ENCODE measurements at places on chromosomes 5 and 9.

DNA sequence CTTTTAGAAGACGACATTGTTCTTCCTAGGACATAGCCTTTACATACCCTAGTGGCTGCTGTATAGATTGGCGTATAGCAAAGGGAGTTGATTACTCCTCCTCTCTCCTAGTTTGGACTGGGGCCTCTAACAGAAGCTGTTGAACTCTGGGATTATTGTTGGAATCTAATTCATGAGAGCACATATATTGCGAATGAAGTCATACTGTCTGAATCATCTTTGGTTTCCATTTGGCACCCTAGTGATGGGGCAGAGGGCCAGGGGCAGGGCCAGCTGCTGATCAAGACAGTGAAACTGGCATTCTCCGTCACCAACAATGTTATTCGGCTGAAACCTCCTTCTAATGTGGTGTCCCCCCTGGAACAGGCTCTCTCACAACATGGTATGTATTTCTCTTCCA, 40.3 kb downstream of the NUP188 start:
- no peak for DNase-seq

DNA sequence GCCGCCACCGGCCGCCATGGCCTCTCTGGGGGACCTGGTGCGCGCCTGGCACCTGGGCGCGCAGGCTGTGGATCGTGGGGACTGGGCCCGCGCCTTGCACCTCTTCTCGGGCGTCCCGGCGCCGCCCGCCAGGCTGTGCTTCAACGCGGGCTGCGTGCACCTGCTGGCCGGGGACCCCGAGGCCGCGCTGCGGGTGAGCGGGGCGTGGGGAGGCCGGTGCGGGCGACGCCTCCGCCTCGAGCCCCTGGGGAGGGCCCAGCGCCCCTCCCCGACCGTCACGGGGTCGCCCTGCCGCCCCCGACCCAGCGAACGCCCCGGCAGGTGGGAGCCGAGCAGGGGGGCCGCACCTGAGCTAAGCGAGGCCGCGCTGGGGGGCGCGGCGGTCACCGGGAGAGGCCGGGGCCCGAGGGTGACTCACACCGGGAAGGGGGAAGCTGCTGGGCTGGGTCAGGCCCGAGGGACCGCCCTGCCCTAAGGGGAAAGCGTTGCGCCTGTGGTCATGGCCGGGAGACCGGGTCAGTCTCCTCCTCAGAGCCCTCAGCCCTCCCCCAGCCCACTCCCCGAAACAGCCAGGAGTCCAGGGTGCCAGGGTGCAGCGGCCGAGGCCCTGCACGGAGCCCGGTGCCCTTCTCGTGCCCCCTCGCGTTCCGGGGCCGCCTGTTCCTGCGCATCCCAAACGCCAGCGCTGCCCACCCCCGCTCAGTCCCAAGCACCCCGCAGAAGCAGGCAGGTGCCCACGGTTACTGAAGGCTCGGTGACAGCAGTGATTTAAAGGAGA, 510 bp downstream of the NOXA1 start:
- no peak for DNase-seq

GRCh38 chr5:121027636-121028035, 563.5 kb downstream of the PRR16 start:
- DNase-seq: no peak

GRCh38 chr5:76819851-76820525, 1.2 kb downstream of the F2RL1 start:
- DNase-seq: no peak

DNA sequence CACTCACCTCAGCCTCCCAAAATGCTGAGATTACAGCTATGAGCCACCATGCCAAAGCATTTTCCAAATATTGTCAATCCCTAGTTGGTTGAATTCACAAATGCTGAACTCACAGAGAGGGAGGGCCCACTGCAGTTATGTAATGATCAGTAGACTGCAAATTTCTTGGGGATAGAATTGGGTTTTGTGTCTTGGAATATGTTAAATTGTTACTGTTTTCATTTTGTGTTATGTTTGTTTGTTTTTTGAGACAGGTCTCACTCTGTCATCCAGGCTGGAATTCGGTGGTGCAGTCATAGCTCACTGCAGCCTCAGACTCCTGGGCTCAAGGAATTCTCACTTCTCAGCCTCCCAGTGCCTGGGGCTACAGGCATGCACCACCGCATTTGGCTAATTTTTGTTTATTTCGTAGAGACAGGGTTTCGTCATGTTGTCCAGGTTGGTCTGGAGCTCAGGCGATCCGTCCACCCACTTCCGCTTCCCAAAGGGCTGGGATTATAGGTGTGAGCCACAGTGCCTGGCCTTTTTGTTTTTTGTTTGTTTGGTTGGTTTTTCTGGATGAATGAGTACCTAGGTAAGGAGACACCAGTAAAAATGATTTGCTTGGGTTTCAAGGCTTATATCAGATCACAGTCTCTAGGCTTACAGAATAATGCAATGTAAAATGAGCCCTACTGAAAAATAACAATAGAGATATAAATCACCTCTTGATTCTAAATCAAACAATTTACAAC, 31.5 kb upstream of the LMNB1 start:
- DNase-seq: no peak

DNA sequence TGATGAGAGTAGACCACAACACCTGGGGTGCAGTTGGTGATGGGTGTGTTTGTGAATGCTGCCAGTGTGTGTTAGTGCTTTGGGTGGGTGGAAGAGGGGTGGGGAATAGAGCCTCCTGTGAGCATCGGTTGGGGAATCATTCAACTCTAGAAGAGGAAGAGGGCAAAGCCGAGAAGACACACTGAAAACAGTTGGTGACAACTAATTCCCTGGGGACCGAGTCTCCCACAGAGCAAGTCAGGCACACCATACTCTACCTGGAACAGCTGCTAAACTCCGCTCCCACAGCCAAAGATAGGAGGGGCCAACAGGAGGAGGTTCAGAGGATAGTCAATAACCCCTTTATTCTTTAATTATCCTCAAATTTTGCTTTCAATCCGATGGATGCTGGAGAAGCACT, 1.6 kb upstream of the ARHGEF39 start:
- no peak for DNase-seq

DNA sequence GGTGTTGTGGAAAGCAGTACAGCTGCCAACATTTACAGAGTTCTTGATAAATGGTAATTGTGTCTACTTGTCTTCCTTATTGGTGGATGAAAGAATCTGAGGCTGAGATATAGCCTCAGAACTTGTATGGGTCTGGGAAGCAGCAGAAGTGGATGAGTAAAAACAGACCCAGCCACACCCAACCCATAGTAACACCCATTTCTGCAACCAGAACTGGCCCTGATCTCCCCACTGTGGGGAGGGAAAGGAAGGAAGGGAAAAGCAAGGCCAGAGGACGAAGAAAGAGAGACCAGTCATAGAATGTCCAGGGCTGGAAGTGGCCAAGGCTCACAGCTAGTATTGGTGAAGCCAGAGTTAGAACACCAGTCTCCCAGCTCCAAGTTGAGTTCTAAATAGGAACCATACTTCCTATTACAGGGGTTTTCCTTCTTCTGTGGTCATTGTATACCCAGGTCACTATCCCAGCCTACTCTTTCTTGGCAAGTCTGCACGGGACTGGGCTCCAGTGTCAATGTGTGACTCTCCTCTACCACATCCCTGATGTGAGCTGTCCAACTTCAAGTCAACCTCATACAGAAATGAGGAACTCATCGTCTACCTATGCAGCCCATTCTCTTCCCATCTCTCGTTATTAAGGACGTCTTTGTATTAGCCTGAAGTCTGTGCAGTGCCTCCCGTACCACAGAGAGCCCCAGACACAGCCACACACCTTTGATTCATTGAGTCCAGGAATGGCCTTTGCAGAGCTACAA, 35.9 kb downstream of the ITK start:
- no peak for DNase-seq

GRCh38 chr5:99122976-99123375, 194.2 kb upstream of the CHD1 start:
- DNase-seq: no peak

DNA sequence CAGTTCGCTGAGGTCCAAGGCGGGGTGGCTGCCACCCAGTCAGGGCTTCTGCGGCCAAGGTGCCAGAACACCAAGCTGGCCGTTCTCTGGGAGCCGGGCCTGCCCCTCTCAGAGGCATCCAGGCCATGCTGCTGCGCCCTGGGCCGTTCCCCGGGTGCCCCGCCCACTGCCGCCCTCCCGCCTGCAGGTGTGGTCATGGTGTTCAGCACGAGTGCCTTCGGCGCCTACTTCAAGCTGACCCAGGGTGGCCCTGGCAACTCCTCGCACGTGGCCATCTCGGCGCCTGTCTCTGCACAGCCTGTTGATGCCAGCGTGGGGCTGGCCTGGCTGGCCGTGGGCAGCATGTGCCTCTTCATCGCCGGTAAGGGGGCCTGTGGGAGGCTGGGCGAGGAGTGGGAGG, 7.7 kb downstream of the SLC2A8 start:
- DNase-seq: no peak

- DNase-seq: no peak
Observed at GRCh38 chr9:13263511-13263910, 16.0 kb downstream of the MPDZ start.

- no peak for DNase-seq
Observed at GRCh38 chr5:82873452-82873851, 203.7 kb downstream of the TMEM167A start.

GRCh38 chr5:163504079-163504931, 1.1 kb upstream of the MAT2B start:
- peak; percentile 32 for DNase-seq

- DNase-seq: no peak
Observed at GRCh38 chr5:143074414-143074996, 304.3 kb downstream of the ARHGAP26 start.

DNA sequence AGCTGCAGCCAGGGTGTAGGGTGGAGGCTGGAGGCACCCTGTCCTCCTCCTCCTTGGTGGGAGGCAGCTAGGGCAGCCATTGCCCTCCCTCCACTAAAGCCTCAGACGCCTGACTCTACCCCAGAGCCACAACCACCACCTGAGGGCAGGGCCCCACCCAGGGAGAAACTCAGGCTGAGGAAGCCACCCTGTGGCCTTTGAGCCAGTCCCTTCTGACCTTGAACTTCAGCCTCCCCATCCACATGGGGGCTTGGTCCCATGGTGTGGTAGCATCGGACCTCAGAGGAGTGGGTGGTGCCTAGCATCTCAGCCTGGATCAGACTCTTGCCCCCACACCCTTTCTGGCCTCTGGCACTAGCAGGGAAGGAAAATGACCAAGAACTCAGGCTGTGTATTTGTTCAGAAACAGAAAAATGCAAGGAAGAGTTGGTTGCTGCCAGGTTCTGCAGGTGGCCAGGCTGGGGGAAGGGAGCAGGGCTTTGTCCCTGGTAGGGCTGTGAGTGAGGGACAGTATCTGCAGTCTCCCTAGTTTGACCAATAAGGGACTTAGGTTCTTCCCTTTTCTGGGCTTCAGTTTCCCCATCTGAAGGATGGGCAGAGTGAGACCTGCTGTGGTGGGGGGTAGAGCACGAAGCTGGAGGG, 3.2 kb downstream of the DAB2IP start:
- DNase-seq: no peak

DNA sequence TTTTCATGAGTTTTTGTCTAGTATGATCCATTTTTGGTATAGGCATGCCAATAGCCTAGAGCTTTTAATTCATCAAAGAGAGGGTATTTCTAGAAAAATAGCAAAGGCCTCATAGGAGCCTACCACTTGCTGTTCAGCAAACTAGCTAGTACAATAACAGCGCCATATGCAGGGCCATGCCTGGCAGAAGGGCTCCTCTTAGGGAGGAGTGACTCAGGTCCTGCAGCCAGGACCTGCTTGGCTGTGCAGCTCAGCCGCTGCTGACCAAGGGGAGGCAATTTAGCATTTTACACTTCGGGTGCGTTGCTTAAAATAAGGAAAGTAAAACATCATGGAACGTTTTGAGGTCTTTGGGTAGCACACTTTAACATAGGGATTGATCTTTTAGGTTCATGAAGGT, 100.6 kb downstream of the TRIO start:
- DNase-seq: no peak

- no peak for DNase-seq
Observed at GRCh38 chr5:118479285-118479684, 509.1 kb downstream of the DTWD2 start.
